Left lung (tissue), 14 donors: ENCODE measurements at places on chromosomes 7 and 10.

DNA sequence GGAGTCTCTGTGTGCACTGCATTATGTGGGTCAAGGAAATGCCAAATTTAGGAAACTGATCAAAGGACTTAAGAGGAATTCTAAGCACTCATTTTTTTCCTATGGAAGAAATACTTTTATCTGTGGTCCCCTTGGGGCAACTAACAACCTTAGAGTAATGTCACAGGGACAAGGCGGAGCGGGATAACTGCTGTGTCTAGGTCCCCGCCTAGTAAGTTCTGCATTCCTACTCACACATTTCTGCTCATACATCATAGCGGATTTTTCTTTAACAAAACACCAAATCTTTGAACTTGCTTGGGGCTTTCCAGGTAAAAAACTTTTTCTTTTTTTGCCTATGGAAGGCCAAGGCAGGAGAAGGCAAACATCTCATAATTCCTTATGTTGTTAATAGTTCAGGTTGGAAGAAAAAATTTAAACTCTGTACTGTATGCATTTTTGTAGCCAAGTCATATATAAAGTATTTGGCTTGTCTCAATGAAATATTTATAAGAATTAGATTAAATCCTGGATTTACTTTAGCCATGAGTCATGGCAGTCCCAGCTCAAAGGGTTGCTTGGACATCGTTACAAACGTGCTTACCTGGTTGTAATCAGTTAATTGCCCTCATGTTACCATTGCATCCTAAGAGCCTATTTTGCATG lies 285.0 kb downstream of the PHTF2 start:
- DNase-seq: no peak

DNA sequence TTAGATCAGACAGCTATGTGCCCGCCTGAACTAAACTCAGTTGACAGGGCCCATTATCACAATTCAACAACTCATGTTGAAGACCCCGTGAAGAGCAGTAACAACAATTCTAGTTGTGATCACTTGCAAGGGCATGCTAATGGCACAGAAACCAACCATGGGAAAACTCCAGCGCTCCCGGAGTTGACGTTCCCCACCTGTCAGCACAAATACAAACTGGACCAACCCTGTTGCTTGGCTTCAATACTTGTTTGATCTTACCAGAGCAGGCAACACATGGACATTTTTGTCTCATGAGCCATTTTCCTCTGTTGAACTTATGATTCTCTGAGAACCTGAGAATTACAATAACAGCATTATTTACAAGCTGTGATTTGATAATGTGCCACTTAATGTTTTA lies 119.0 kb upstream of the LANCL2 start:
- no peak for DNase-seq

DNA sequence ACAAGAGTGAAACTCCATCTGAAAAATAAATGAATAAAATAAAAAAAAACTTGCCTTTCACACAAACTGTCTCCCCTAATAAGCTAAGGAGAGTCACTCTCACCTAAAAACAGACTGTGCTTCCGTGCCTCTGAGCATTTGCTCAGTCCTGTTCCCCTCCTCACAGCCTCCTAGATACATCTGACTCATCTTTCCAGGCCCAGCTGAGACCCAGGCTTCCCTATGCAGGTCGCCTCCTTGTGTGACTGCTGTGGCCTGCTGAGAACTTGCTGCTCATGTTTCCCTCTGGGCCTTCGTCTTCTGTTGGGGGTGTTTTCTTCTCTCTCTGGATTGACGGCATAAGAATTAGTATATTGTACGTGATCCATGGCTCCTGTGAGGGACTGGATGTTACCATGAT lies 777.7 kb downstream of the LRMDA start:
- DNase-seq: no peak

DNA sequence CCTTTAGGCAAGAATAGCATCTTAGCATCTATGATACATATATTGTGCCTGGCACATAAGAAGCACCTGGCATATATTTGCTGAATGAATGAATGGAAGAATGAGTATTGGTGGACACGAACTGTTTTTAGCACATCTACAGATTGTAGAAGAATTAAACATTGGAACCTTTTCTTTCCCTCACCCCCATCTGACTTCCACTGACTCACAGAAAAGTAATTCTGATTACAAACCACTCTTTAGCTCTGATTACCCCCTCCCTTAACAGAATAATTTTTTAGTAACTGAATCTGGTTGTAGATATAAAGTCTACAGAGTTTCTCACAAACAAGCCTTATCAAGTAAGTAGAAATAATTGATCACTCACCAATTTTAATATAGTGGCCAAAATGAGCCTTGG lies 31.9 kb downstream of the SLC26A4 start:
- no peak for DNase-seq

DNA sequence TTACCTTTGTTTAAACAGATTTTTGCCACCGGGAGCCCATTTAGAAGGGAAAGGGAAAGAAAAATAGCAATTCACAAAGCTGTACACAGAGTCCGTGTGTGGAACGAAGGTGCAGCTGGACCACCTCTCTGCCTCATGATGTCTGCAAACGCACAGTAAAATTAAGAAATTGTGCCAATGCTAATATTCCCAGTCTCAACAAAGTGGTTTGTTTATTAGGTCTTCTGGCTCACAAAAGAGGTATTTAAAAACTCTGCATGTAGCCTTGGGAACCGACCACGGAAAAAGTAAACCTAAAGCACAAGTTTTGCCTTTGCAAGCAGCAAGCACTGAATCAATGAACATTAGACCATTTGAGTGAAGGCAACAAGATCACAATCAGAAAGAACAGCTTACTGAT lies 57.7 kb downstream of the CREB3L2 start:
- DNase-seq: no peak

- no peak for DNase-seq
Observed at GRCh38 chr7:82049891-82050533, 280.2 kb upstream of the HGF start.
